ENCODE measurements at places on chromosomes 6 and 20.

DNA sequence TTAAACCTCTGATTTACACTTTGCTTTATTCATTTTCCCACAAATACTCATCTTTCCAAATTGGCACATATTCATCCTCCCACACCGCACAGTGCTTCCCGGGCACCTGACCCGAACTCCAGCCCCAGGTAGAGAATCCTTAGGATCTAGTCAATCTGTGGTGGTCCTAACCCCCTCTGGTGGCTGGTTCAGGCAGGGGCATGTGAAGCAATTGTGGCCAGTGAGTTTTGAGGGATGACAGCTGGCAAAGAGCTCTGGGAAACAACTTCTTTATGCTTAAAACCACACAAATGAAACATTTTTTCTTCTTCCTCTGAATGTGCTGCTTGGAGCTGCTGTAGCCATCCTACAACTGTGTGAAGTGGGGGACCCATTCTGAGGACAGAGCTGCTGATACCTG lies 54.7 kb downstream of the ELOVL5 start:
- peak; percentile 48 for DNase-seq

DNA sequence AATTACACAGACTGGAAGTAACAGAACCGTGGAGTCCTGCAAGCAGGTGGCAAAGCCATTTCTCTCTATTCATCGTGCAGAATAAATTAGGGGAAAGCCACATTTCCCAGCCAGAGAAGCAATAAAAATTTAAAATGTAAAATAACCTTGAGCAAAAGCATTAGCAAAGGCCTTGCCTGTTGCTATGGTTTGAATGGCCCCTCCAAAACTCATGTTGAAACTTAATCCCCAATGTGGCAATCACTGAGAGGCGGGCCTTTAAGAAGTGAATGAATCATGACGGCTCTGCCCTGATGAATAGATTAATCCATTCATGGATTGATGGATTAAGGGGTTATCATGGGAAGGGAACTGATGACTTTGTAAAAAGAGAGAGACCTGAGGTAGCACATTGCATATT lies 679.0 kb downstream of the PTPRT start:
- no peak for DNase-seq

DNA sequence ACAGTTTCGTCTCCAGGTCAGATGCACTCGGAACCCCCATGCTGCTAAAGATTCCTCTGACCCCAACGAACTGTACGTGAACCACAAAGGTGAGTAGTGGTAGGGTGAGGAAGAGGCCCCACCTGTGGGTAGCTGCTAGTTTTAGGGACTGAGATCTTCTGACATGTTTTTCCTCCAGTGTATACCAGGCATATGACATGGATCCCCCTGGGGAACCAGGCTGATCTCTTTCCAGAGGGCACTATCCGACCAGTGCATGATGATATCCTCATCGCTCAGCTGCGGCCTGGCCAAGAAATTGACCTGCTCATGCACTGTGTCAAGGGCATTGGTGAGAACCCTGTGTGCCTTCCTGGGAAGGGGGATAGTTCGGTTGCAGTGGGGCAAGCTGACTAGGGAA lies 3.2 kb downstream of the POLR1C start:
- DNase-seq = no peak

- DNase-seq = no peak
Observed at GRCh38 chr20:32333181-32333987, 24.7 kb upstream of the ASXL1 start.

DNA sequence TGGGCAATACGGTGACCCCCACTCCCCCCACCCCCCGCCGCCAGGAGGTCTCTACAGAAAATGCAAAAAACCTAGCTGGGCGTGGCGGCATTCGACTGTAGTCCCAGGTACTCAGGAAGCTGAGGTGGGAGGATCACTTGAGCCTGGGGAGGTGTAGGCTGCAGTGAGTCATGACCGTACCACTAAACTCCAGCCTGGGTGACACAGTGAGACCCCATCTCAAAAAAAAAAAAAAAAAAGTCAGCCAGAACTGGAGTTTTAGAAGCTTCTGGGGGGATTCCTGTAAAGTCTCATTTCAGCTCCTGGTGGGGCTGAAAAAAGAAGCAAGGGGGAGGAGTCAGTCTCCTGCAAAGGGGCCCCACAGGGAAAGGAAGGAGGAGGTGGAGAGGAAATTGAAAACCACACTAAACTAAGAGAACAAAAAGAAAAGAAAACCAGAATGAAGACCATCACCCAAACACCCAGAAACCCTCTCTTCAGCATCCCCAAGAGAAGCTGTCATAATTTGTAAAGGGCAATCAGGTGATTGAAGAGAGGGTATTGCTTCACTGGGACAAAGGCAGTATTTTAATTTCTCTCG lies 50.4 kb downstream of the NOL4L start:
- DNase-seq = no peak

DNA sequence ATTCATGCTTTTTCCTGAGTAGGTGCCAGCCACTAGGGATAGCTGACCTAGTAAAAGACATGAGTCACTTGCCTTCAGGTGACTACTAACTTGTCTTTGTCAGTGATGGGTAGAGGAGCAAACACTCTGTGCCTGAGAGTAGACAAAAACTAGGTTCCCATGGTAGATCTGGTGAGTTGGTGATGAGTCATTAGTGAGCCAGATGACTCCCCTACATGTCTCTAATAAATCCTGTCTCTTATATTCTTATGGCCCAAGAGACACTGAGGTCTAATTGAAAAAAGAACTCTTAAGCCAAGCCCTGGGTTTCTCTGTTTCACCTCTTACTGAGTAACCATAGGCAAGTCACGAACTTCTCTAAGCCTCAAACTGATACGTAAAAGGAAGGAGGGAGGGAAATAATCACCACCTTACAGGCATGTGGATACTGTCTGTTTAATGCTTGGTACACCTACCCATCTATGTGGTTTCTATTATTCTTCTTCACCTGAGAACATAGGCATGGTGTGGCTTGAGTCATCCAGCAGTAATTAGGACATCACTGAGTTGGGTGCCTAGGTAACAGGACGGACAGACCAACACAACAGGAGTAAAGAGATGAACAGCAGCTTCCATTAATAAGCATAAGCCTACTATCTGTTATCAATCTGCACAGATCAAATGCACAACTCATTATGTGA lies 20.3 kb downstream of the TTPAL start:
- peak; percentile 31 for DNase-seq

DNA sequence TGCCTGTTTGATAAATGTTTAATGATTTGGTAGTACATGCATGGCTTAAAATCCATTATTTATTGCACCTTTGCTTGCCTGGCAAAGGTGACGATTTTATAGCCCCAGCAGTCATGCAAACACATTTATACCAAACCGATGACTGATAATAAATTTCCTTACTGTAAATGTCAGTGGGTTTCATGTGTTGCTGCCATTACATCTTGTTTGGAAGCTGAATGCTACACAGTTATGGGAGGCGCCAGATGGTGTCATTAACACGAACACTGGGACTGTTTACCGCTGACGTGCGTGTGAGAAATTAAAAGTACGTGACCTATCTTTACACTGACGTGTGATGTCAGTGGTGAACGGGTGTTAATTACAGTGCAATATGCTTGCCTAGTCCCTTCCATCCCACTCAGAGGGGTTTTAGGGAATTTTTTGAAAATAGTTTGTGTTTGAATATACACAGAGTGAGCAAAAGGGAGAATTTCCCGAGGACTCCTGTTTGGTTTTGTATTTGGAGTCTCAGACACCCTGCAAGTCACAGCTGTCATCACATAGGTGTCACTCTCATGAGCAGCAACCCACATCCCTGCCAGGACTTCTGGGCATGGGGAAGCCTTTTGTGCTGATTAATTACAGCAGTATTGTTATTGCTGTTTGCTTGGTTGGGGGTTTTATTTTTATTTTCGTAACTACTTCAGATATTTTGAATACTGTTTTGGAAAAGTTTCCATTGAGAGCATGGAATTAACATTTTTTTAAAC lies 151.8 kb upstream of the INSM1 start:
- DNase-seq = no peak
